HT1080 (cell line): ENCODE measurements at places on chromosomes 7 and 10. TPM values are rescaled to one million over a fixed set of nuclear protein-coding genes. Genes with fewer than 3 reads are reported as not detected.

- DNase-seq: no peak
These were observed 73.3 kb upstream of the FRMD4A start for GRCh38 chr10:14403881-14404623.

DNA sequence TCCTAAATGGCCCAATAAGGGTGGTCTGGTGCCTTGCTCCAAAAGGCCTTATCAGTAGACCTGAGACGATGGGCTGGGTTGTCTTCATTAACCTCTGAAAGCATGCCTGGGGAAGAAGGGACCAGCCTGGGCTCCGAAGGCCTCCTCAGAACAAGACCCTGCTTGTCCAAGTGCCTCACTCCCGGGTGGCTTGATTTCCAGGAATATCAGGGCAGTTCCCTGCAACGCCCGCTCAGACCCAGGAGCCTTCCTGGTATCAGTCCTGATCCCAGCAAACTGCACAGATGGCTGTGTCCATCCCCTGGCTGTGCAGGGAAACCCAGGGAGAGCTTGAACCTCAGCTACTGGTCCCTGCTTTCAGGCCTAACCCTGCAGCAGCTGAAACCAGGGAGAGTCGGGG, 49.9 kb upstream of the CUX1 start:
- DNase-seq: no peak

DNA sequence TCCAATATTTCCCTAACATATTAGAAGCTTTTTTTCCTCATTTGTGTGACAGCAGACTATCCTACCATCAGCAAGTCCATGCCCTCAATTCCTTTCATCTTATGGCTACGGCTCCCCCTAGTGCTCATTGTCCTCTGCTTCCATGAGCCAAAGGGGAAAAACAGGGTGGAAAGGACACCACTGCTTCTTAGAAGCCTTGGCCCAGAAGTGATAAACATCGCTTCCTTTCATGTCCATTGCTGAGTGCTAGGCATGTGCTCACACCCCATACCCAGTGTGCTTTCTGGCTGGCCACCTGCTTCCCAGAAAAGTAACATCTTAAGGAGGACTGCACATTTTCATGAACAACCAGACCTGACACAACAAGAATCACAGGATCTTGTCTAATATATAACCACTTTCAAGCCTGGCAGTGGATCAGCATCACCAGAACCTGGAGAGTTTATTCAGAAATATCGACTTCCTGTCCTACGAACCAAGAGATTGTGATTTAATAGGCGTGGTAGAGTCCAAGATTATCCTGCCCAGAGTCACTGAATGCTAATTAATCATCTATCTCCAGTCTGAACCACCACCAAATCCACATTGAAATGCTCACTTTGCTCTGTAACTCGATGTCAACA, 650.5 kb upstream of the SORCS1 start:
- DNase-seq: peak; percentile 77

DNA sequence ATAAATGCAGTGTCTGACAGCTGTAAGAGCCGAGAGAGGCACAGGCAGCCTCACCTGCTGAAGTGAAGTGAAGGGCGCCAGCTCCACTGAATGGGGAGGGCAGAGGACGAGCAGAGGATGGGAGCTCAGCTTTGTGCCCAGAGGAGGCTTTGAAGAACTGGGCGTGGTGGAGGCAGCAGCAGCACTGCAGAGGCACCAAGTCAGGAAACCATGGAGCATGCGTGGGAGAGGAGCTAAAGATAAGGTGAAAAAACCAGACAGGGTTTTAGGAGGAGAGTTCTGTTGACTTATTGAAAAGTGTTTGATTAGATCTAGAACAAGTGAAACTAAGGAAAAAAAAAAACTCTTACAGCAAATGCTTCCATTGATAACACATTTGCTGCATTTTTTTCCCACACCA, 216.4 kb downstream of the CXCL12 start:
- DNase-seq: no peak

DNA sequence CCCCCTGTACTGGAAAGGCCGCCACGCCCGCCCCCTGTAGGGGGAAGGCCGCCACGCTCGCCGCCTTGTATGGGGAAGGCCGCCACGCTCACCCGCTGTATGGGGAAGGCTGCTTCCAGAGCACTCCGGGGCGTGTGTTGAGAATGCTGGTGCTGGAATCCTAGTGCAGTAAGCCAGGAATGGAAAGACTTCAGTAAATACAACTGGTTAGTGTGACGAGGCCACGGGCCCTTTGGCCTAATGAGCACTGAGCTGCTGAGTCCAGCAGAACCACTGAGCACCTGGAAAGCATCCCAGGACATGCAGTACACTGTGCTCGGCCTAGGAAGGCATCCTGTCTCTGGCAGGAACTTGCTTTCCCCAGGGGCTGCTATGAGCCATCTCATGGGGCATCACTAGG, 398.9 kb downstream of the PTPRN2 start:
- DNase-seq: no peak

- DNase-seq: peak; percentile 78
These were observed 119.0 kb upstream of the EEPD1 start for GRCh38 chr7:36034020-36034419.

DNA sequence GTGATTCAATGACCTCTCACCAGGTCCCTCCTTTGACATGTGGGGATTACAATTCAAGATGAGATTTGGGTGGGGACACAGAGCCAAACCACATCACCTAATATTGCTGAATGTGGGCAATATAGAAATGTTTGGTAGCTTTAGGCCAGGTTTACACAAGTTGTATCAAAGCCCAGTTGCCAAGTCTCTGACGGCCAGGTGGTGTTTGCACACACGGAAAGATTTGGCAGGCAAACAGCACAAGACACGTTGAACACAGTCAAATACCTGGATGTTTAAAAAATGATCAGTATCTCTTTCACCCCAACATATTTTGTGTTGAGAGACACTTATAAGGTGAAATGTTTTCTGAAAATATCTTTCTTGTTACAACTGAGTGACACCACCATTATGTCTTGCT, 294.4 kb upstream of the MKI67 start:
- no peak for DNase-seq

GRCh38 chr7:105281966-105282365, 106.8 kb downstream of the SRPK2 start:
- no peak for DNase-seq

DNA sequence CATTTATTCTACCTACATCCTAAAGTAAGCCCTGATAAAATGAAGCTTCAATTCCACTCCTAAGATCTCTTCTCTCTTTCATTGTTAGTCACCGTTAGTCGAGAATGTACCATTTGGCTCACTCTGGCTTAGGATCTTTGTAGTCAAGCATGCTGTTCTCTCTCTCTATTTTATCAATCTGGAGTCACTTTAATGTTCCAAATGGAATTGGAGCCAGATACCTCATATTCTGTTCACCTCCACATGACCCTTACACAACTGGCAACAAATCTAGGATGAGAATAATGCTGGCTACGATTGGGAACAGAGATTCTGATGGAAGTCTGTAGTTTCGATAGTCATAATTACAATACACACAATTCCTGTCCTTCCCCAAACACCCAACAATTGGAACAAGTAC, 213.7 kb downstream of the TWIST1 start:
- no peak for DNase-seq

- DNase-seq: no peak
These were observed 44.4 kb downstream of the MRPS24 start for GRCh38 chr7:43824963-43825362.

- DNase-seq: no peak
These were observed 413 bp downstream of the PANK1 start for GRCh38 chr10:89644691-89644966.

DNA sequence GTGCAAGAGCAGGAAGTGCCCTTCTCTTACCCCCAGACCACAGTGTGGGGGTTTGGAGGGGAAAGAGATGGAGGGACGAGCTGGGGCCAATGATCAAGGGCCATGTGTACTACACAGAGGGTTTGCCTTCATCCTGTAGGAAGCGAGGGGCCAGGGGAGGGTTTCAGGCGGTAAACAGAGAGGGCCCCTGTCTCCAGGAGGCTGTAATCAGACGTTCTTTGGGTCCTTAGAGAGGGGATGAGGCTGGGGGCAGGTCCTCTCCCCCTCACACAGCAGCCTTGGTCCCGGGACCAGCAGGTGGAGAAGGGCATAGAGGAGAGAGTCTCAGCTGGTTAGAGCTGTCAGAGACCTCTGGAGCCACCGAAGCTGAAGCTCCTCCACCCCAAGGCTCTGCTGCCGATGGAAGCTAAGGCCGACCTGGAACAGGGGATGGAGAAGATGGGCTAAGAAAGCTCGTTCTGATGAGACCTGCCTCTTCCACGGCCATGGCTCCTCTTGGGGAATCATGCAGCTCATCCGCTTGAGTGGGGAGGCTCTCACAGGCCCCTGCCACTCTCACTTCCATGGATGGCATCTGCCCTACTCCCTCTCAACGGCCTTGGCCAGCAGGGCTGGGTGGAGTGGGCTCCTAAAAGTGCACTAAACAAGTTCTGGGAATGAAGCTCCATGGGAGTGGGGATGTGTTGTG, 3.5 kb downstream of the LOXL4 start:
- DNase-seq: no peak

DNA sequence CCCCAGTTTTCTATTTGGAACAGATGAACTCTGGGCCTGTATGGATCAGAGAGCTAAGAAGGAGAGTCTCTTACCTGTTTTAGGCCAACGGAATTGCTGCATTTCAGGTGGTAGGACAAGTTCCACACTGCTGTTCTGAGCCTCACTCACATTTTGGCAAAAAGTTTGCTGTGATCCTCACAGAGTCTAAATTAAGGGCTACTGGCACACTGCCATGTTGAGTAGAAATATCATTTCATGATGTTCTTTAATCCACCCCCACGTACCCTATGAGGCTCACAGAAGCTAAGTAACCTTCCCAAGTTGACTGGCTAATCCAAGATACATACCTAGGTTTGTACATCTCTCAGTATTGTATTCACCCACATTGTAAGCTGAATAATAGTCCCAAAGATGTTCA, 447.2 kb downstream of the INHBA start:
- no peak for DNase-seq

- DNase-seq: no peak
These were observed 7.1 kb downstream of the CLCN1 start for GRCh38 chr7:143322760-143323633.

- peak; percentile 74 for DNase-seq
These were observed 8.3 kb downstream of the ANKRD7 start for GRCh38 chr7:118232837-118233236.

DNA sequence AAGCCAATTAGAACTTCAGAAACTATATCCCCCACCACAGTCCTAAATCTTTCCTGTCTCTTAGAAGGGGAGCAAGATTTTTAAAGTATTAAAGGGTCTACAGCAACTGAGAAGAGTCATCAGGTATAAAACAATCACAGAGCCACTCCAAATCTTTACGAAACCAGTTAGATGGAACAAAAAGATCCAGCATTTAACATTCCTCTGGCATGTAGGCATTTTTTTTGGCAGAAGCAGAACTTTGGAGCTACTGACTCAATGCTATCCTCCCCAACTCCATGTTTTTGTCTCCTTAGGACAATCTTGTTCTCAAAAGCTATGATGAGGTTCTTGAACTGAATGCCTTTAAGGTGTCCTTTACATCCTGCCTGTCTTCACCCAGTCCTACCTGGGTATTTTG, 333.3 kb downstream of the PRPF18 start:
- DNase-seq: no peak

GRCh38 chr7:2037808-2038522, 194.8 kb downstream of the MAD1L1 start:
- DNase-seq: no peak

DNA sequence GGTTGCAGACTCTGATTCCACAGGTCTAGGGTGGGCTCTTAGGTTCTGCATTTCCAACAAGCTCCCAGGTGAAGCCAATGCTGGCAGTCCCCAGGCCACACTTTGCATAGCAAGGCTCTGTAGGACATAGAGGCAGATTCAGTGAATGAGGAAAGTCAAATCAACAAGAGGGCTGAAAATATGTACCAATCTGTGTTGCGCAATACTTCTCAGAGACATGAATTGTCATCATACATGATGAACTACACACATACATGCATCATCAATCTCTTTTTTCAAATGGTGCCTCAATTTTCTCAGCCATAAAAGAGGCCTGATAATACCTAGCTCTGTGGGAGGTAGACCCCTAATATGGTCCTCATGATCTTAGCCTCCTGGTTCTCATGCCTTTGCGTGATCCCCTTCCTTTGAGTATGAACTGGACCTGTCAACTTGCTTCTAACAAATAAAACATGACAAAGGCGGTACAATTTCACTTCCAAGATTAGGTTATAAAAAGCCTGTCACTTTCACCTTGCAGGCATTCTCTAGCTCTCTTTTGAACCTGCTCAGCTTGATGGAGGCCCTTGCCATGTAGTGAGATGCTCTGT, 49.0 kb downstream of the PIK3CG start:
- no peak for DNase-seq

DNA sequence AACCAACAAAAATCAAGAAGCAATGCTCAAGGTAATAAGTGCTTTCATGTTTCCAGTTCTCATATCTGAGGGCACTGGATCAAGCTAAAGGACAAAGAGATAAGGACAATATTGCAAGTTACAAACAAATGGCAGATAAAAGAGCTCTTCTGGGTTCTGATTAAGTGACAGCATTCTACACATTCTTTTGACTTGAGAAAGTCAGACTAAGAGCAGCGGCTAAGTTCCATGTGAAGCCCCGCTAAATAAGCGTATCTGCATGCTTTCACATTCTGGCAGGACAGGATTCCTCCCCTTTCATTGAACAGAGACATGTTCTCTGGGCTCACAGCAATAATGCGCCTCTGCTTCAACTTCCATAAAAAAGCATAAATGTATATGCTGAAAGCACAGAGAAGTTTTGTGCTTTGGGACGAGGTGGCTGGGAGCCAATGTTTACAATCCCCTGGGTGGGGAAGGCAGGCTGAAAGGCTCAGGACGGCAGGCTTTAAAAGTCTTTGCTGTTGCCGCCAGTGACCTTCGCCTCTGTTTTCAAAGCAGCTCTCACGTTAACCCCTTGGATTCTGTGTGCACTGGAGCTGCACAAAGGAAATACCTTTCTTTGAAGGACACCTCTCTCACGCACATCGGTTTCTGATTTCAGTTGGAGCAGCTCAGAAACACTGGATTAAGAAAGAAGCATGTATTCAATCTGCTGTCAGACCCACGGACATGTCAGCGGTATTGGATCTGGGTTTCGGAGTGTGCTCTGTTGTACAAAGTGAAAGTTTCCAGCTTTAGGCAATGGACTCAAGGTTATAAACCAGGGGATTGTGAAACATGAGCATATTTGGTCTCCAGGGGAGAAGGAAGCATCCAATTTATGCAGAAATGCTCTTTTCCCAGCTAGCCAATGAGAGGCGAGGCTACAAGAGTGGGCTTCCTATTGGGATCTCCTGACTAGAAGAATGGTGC, 105.4 kb upstream of the FAM133B start:
- peak; percentile 76 for DNase-seq

Gene ZNF485
- 7.1 and 8.8 TPM in 2 replicates for total RNA-seq

Gene EN2
- total RNA-seq: not detected in 2 replicates

Gene HABP2
- total RNA-seq: not detected in 2 replicates

Gene NAMPT
- total RNA-seq: 54.9 and 67.0 TPM in 2 replicates

Gene TLX1
- total RNA-seq: not detected in 2 replicates

Gene STEAP1
- total RNA-seq: 34.7 and 50.3 TPM in 2 replicates

Gene EBF3
- not detected in 2 replicates for total RNA-seq

Gene SNCG
- total RNA-seq: 3.9 and 7.2 TPM in 2 replicates

Gene DYNC1I1
- 2.4 and 2.7 TPM in 2 replicates for total RNA-seq

Gene ANKRD61
- total RNA-seq: 0.18 and 0.37 TPM in 2 replicates

Gene GIMAP5
- total RNA-seq: 0.97 and 1.2 TPM in 2 replicates

Gene HECW1
- total RNA-seq: 2.4 and 2.5 TPM in 2 replicates

Gene RPEL1
- total RNA-seq: not detected in 2 replicates

Gene ANKRD1
- total RNA-seq: 75.3 and 102 TPM in 2 replicates
